ENCODE measurements at places on chromosomes 16 and 17. TPM values are rescaled to one million over a fixed set of nuclear protein-coding genes. Genes with fewer than 3 reads are reported as not detected.

RNF222 gene
- 1.4 TPM for total RNA-seq

RGS11 gene
- 0.14 TPM for total RNA-seq

ENPP7 gene
- not detected for total RNA-seq

LPO gene
- 0.21 TPM for total RNA-seq

TMEM100 gene
- total RNA-seq = not detected

CCR7 gene
- total RNA-seq = not detected

CCL16 gene
- not detected for total RNA-seq

GRAP gene
- 0.14 TPM for total RNA-seq

All from nasal cavity respiratory epithelium epithelial cell of viscerocranial mucosa (primary cell).